Neural crest cell (in vitro differentiated cells): ENCODE measurements at places on chromosomes 2 and 18.

- no peak for DNase-seq
Observed at GRCh38 chr2:59232394-59233165, 991.5 kb upstream of the FANCL start.

DNA sequence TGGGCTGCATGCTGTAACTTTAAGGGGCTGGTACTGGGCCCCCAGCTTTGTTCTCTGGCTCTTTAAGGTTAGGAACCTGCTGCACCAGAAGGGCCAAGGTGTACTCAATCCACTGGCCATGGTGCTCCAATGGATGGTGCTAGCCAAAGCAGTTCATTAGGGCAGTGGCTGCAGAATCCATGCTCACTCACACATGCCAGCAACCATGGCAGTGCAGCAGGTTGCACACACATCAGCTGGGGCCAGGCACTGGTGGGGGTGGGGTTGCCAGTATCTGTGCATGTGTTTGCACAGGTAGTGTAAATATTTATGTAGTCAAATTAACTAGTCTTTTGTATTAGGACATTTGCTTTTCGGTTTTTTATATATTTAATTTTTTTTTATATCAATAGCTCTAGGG lies 228.3 kb upstream of the EPC2 start:
- no peak for DNase-seq

DNA sequence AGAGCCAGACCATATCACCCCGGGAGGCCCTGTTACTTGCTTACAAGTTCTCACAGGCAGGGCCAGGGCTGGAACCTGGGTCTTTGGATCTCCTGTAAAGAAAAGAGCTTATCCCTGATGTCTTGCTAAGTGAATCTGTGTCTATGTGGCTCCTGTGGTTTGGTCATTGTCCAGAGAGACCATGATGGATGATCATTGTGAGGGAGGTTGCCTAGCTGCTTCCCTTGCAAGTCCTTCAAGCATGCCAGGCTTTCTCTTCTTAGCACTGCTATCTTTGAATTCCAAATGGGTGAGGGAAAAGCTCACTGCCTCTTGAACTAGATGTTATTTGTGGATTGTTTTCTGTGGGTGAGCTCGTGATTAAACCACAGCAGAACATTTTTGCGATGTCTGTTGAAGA lies 151.6 kb downstream of the FSHR start:
- no peak for DNase-seq

GRCh38 chr2:64122358-64122757 lies 21.9 kb downstream of the PELI1 start:
- no peak for DNase-seq

DNA sequence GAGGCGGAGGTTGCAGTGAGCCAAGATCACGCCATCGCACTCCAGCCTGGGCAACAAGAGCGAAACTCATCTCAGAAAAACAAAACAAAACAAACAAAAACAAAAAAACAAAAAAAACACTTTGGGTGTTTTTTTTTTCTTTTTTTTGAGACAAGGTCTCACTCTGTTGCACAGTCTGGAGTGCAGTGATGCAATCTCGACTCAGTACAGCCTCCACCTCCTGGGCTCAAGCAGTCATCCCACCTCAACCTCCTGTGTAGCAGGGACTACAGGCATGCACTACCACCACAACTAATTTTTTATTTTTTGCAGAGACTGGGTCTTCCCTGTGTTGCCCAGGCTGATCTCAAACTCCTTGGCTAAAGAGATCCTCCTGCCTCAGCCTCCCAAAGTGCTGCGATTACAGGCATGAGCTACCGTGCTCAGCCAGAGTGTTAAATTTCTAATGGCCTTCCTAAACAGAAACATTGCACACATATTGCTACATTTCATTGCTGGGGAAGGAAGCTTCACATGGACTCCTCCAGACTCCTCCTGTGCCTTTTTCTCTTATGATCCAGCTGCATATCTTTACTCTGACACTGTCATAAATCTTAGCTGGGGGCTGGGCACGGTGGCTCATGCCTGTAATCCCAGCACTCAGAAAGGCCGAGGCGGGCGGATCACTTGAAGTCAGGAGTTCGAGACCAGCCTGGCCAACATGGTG lies 19.7 kb downstream of the STARD7 start:
- DNase-seq = no peak

- no peak for DNase-seq
Observed at GRCh38 chr2:163453920-163454319, 281.9 kb downstream of the FIGN start.

GRCh38 chr2:174858745-174859144 lies 94.5 kb upstream of the CHRNA1 start:
- DNase-seq = no peak

DNA sequence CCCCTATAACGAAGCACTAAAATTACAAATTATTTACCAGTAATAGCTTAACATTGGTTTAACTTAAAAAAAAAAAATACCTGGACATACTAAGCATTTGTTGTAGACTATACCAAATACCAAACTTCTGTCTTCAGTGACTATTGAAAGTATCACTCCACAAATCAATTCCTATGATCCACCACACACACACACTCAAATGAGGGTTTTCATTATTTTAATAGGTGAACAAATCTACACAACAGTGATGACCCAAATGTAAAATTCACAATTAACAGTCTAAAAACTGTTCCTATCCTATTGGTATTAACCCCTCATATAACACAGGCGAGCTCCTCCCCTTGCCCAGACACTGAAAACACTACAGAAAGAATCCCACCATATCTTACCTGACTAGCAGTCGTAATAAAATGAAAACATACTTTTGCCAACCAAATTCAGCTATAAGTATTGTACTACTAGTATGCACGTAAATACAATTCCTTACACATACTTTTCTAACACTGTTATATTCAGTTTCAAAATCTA lies 2.5 kb downstream of the SP3 start:
- DNase-seq = no peak

DNA sequence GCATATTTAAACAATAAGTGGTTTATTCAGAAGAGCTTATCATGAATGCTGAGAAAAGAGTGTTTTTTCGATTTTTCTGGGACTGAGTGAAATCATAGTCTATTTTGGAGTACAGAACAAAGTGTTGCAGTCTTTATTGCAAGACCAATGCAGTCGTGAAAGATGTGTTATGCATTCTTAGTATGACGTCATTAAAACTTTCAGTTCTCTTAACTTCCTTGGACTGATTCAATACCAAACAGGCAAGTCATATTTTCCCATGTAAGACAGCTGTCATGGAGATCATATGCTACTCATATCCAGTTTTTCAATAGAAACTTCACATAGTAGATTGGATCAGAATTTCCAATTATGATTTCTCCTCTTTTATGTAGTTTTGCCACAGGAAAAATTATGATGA lies 92.6 kb downstream of the RIT2 start:
- no peak for DNase-seq

- DNase-seq = no peak
Observed at GRCh38 chr18:13240060-13240725, 21.6 kb downstream of the LDLRAD4 start.

DNA sequence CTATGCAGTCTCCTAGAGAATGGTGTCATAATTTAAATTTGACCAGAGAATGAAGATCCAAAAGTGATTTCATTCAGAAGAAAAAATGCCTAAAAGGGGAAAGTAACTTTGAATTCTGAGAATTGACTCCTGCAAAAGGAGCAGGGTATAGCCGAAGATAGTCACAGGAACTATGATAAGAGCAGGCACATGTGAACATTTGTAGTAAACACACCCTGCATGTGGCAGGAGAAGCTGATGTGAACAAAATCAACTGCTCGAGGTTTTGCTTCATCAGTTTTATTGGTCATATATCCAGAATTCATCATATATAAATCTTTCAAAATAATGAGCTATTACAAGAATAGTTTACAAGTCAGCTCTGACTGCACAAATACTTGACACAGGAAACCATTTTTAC lies 14.0 kb downstream of the MCFD2 start:
- no peak for DNase-seq

DNA sequence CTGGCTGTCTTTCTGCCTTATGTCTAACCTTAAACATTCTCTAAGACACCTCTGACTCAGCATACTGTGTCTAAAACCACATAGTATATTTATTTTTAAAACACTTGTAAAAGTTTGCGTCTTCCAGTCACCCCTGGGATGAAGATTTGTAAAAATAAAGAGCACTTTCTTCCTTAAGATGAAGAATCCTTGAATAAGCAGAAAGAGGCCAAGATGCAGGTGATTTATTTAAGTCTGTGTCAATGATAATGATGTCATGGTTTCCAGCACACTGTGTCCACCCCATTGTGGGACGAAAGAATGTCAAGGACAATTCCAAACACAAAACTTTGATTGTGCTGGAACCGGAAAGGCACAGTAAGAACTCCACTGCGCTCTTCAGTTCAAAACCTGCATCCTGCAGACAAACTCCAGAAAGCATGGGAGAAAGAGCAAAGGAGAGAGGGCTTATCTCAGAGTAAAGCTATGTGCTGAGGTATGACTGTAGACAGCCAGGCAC lies 92.9 kb downstream of the ZEB2 start:
- DNase-seq = no peak

DNA sequence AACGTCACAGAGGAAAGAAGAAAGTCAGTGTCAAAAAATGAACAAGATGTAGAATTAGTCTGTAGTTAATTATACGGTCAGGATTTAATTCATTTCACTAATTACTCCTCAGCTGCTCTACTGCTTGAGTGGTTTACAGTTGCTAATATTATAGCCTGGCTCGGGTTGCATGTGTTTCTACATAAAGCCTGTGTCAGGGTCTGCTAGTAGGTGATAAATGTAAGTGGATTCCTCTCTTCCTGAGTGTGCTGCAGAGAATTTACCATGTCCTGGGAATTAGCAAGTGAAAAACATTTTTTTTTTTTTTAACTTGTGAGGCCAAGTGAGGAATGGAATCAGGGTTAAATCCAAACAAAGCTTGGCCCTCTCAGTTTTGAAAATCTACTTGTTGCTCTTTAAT lies 622.6 kb downstream of the EPHA4 start:
- DNase-seq = no peak
